Omental fat pad (tissue), 4 donors: ENCODE measurements at places on chromosomes 6 and 20.

GRCh38 chr6:158047563-158048323 lies 66.1 kb downstream of the SYNJ2 start:
- DNase-seq: no peak

GRCh38 chr6:117919775-117920729 lies 13.0 kb downstream of the SLC35F1 start:
- DNase-seq: no peak

DNA sequence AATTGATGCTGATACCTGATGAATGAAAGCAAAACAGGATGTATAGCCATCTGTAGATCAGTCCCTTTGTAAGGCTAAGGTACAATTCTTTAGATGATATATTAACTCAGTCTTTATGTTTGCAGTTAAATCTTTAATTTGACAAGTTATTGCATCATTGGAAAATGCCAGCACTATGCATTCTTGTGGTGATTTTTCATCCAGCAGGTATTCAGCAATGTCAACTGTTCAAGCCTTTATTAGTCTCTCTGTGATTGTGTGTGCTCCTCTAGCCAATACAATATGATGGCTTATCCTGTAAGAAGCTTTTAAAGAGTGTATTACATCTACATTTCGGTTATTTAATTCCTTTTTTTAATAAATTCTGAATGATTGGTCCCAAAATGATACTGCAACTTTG lies 34.3 kb downstream of the HLA-DMB start:
- DNase-seq: no peak

GRCh38 chr6:63764318-63764916 lies 128.8 kb downstream of the PHF3 start:
- no peak for DNase-seq

DNA sequence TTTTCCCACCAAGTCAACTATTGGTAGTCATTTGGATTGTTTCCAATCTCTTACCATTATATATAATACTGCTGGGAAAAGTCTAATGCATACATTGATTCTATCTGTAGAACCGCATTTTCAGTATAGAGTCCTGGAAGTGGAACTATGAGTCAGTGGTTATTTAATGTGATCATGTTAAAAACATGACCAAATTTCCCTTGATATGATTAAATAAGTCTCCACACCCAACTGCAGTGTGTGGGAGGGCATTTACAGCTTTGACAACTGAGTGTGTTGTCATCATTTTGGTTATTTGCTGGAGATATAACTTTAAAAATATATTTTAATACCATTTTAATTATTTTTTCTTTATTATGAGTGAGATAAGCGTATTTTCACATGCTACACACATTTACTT lies 1027.6 kb downstream of the EYS start:
- DNase-seq: no peak

GRCh38 chr6:104173668-104174067 lies 686.1 kb downstream of the HACE1 start:
- DNase-seq: no peak

DNA sequence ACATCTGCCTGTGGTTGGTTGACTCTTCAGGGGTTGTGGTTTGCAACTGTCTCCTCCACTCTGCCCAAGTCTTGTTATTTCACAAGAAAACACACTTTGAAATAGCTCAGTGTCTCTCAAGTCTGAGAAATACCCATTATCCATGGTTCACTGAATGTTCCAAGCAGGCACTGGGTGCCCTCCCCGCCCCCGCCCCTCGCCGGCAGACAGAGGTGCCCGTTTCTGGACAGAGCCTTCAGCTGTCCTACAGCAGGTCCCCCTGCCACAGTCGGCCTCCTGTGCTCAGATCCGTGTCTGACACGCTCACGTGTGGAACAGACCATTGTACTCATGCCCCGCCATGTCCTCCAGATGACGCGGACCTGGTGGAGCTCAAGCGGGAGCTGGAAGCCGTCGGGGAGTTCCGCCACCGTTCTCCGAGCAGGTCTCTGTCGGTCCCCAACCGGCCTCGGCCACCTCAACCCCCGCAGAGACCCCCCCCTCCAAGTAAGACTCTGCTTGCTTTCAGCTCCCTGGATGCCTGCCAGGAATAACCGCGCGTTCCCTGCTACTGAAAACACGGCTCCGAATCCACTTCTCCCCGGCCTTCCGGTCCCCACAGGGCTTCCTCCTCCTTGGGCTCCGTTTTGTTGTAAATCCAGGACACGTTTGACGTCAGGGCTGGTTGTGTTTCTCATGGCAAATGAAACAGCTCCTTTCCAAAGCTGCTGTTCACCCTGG lies 81.4 kb downstream of the SERAC1 start:
- DNase-seq: no peak

- DNase-seq: no peak
Measured at GRCh38 chr6:16766836-16767745, 5.8 kb upstream of the ATXN1 start.

GRCh38 chr6:136015531-136015930 lies 164.0 kb downstream of the PDE7B start:
- no peak for DNase-seq

GRCh38 chr6:157967486-157967885 lies 14.2 kb upstream of the SYNJ2 start:
- no peak for DNase-seq

GRCh38 chr6:150391414-150391813 lies 22.6 kb downstream of the IYD start:
- no peak for DNase-seq

DNA sequence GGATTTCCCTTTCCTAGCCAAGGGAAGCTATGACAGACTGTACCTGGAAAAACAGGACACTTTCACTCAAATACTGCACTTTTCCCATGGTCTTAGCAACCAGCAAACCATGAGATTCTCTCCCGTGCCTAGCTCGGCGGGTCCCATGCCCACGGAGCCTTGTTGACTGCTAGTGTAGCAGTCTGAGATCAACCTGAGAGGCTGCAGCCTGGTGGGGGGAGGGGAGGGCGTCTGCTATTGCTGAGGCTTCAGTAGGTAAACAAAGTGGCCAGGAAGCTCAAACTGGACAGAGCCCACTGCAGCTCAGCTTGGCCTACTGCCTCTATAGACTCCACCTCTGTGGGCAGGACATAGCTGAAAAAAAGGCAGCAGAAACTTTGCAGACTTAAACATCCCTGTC lies 61.8 kb downstream of the EPM2A start:
- DNase-seq: no peak

GRCh38 chr6:77136086-77136485 lies 327.2 kb downstream of the HTR1B start:
- no peak for DNase-seq

DNA sequence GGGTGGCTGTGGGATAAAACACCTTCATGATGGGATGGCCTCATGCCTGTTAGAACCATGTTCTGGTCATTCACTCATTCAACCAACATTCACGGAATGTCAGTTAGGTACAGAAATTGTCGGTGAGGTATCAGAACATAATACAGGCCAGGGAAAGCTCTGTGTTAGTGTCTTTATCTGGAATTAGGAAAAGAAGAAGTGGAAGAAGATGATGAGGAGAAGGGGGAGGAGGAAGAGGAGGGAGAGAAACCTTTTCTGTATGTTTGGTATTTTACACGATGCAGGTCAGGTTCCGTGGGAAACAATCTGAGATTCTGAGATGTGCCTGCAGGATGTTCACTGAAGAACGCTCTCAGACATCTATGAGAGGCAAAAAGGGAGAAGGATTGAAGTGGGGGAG lies 5.6 kb downstream of the ADTRP start:
- DNase-seq: no peak

GRCh38 chr6:149895833-149896271 lies 2.1 kb downstream of the RAET1E start:
- DNase-seq: no peak

GRCh38 chr6:25312703-25313102 lies 33.5 kb downstream of the CARMIL1 start:
- no peak for DNase-seq

- DNase-seq: no peak
Measured at GRCh38 chr20:44056010-44056698, 130.8 kb downstream of the JPH2 start.

GRCh38 chr6:90199900-90200299 lies 96.7 kb downstream of the BACH2 start:
- DNase-seq: no peak
